ENCODE measurements at places on chromosomes 13 and 19.

- DNase-seq = no peak
Observed at GRCh38 chr13:57558051-57558467, 73.5 kb upstream of the PCDH17 start.

- DNase-seq = no peak
Observed at GRCh38 chr19:20278342-20278741, 111.3 kb downstream of the ZNF486 start.

DNA sequence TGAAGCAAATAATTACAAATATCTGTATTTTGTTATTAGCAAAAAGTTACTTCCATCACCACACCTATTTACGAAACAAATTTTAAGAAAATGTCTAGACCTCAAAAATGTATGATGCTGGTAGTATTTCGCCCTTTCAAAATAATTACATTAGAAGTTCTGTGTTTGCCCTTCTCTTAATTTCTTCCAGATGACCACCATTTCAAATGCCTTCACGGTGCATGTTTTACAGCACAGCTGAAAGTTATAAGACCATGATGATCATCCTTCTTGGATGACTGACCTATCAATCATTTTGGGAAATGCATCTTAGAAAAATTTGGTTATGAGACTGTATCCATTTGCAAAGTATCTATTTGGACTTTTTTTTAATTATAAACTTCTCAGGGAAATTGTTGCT is 390.8 kb downstream of the SLITRK6 start:
- no peak for DNase-seq

GRCh38 chr13:27487776-27488175 is 37.4 kb upstream of the MTIF3 start:
- DNase-seq = no peak

- peak; percentile 51 for DNase-seq
Observed at GRCh38 chr19:34220472-34221063, 33.8 kb upstream of the GARRE1 start.

GRCh38 chr19:56153507-56153906 is 12.4 kb downstream of the ZNF444 start:
- DNase-seq = no peak

GRCh38 chr13:36154567-36155291 is 23.5 kb upstream of the DCLK1 start:
- DNase-seq = no peak

GRCh38 chr19:42683917-42684513 is 56.3 kb downstream of the PSG3 start:
- DNase-seq = peak; percentile 4

DNA sequence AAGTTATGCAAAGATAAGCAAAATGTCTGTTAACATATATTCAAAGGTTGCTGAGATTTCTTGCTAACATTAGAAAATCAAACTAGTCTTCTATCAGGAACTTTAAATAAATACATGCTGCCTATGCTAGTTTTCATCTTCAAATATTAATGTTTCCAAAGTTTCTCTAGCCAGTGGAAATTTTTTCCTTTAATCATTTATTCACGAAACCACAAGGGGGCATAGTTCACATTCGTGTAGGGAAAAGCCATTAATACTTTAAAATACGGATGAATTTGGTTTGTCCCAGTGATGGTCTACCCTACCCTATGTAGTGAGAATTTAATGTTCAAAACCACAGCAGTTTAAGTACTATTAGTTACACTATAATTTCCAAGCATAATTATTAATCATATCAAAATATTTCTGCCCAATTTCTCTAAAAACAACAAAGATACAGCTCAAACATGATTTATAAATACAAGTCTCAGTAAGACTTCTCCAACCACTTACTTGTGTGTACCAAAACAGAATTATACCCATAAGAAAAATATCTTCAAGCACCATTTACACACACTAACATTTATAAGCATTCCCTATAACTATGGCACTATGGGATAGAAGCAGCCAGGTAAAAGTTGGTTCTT is 16.2 kb downstream of the NUFIP1 start:
- no peak for DNase-seq

DNA sequence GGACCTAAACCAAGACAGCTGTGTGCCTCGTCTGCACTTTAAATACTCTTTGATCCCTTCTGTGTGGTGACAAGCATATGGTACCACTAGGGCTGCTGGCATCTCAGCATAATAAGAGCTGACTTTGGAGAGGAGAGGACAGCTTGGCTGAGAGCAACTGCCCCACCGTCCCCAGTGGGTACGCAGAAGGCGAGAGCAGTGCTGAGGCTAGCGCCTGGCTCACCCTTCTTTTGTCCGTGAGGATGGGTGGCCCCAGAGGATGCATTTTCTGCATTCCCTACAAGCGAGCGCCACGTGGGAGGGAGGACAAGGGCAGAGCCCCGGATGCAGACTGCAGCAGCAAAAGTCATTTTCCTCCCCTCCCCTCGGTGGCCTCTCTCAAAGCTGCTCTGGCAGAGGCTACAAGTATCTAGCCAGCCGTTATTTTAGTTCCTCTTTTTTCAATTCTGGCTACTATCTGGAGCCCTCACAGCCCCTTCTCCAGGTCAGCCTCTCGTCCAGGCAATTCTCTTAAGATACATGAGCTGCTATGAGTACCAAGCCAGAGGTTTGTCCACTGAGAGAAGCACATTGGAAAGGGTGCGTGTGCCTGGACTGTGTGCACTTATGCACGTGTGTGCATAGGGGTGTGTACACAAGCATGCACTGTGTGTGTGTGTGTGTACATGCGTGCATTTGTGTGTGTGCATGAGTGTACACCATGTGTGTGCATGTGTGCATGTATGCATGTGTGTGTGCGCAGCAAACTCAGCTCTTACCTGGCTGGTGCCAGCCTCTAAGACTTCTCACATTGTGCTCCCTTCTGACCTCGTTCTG is 51.3 kb downstream of the RAB20 start:
- DNase-seq = no peak

DNA sequence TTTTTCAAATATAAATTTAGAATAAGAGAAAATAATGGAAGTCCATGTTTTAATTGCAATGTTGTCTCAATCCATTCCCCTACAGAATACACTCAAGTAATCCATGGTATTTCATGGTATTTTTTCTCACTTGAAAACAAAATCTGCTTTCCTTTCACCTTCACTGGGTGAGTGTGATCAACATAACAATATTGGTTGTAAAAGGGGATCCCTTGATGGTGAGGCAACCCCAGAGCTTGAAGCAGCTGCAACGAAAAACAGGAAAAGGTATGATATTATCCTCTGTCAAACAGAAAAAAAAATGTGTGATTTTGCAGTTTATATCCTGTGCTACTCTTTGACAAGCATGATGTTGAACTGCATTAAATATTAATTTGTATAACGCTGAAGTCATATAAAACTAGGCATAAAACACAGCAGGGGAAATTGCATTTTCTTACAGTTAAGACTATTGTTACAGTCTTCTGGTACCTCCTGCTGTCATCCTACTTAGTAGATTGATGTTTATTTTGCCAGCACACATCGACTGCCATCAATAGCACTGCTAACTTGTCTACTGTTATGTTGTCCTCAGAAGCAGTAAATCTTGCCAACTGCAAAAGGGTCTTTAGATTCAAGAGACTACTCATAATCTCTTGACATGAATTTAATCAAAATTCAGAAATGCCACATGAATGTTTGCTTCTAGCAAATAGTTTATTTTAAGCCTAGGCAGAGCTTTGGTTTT is 373.1 kb upstream of the MIR17HG start:
- no peak for DNase-seq

DNA sequence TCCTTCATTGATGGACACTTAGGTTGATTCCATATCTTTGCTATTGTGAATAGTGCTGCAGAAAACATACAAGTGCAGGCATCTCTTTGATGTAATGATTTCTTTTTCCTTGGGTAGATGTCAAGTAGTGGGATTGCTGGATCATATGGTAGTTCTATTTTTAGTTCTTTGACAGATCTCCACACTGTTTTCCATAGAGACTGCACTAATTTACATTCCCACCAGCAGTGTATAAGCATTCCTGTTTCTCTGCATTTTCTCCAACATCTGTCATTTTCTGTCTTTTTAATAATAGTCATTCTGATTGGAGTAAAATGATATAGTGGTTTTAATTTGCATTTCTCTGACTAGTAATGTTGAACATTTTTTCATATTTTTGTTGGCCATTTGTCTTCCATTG is 116.7 kb downstream of the LMO7 start:
- no peak for DNase-seq

DNA sequence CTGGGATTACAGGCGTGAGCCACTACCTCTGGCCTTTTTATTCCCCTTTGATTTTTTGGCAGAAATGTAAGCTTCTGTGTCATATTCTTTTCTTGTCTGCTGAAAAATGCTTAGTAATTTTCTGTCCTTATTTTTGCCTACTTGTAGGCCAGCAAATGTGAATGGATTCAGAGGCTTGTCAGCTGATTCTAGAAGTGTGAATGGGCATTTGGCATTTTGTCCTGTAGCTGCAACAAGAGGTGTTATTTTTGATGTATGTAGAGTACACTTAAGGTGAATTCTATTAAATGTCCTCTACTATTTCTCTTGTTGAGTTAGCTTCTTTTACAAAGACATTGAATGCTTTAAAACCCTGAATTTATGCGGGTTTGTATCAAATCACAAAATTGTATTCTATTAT is 50.0 kb downstream of the FRY start:
- no peak for DNase-seq

- DNase-seq = no peak
Observed at GRCh38 chr19:56308792-56309191, 5.8 kb downstream of the ZSCAN5A start.

GRCh38 chr19:12847159-12848139 is 9.1 kb downstream of the MAST1 start:
- DNase-seq = peak; percentile 82

DNA sequence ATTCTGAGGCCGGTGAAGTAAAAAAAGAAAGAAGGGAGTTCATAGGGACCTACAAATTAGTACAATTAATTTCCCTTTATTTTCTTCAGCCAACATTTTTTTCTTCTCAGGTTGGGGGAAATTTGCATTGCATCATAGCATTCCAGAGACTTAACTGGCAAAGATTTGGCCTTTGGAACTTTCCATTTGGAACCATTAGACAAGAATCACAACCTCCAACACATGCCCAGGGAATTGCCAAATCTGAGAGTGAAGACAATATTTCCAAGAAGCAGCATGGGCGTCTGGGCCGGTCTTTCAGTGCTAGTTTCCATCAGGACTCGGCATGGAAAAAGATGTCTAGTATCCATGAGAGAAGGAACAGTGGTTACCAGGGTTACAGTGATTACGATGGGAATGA is 6.4 kb upstream of the ERCC5 start:
- no peak for DNase-seq

- DNase-seq = no peak
Observed at GRCh38 chr19:30681162-30682100, 309.2 kb downstream of the ZNF536 start.

- DNase-seq = no peak
Observed at GRCh38 chr13:46492946-46493345, 60.0 kb upstream of the LRCH1 start.

DNA sequence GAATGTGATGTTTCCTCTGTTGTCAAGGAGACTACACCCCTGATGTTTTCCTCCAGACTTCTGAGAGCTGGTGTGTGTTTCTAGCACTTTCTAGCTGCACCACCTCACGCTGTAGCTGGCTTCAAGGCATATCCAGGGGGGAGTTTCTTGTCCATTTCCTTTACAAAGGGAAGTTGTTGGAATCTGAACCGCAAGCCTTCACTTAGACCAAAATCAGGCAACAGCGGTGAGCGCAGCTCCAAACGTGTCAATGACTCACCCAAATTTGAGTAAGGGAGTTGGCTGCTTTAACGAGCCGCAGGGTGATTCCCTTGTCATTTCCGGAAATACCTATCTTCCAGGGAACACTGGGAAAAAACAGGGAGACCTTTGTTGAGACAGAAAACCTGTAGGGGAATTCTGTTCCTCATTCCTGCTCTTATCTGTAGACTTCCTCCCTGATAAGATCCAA is 2.5 kb downstream of the LDLR start:
- DNase-seq = no peak

GRCh38 chr19:16334411-16334810 is 9.8 kb downstream of the KLF2 start:
- no peak for DNase-seq

GRCh38 chr19:35167251-35168119 is 12.9 kb downstream of the FXYD5 start:
- DNase-seq = no peak

DNA sequence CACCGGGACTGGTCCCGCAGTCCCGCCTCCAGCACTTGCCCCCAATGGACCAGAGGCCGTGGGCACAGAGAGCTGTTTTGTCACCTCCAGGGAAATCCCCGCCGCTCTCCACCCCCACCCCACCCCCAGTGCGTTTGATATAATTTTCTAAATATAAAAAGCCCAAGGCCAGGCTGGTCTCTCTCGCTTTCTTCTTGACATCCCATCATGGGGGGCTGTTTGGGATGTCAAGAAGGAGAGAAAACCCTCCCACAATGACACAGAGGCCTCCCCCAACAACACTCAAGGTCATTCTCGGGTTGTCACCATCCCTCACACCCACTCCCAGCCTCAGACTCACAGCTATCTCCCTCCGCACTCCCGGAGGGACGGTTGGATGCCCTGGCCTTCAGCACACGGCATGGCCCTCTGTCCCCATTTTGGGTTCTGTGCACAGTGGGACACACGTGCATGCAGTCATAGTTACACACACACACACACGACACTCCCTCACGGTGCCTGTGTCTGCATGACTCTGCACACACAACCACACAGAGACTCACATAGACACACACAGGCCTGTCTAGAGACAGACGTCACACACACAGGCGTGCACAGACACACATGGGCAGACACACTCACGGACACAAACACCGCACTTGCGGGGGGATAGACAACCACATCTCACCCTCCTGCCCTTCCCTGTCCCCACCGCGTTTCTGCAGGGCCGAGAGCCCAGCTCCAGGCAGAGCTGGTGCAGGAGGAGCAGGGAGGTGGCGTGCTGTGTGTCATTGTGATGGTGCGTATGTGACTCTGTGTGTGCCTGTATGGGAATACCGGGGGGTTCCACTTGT is 4.8 kb upstream of the NFIC start:
- DNase-seq = no peak

DNA sequence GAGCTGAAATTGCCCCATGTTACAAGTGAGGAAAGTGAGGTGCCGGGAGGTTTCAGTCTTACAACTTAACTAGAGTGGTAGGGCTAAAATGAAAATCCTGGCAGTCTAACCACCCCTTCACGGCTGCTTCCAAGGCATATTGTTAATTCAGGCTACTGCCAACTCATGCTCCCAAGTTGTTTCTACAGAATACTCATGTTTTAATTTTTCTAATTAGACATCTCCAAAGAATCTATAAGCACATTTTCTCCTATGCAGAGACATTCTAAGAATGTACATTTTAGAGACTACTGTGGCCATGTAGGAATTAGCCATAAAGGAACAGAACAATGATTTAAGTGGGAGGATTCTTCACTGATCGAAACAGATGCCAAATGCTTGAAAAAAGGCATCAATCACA is 7.0 kb upstream of the TSC22D1 start:
- DNase-seq = no peak

GRCh38 chr19:1991018-1991913 is 24.2 kb downstream of the BTBD2 start:
- DNase-seq = no peak
